ENCODE measurements at places on chromosomes 12 and 14. TPM values are rescaled to one million over a fixed set of nuclear protein-coding genes. Genes with fewer than 3 reads are reported as not detected.

ERH gene
- total RNA-seq: 92.1 TPM

BRF1 gene
- total RNA-seq: 34.3 TPM

L2HGDH gene
- total RNA-seq: 0.70 TPM

VASH1 gene
- 7.3 TPM for total RNA-seq

LBHD2 gene
- total RNA-seq: 0.26 TPM

GLIPR1 gene
- 19.8 TPM for total RNA-seq

KITLG gene
- total RNA-seq: 9.4 TPM

LUM gene
- 252 TPM for total RNA-seq

ZNF641 gene
- 13.7 TPM for total RNA-seq

FAM90A1 gene
- 0.09 TPM for total RNA-seq

GARIN6 gene
- total RNA-seq: not detected

TMEM132D gene
- not detected for total RNA-seq

NKX2-1 gene
- not detected for total RNA-seq

HOXC11 gene
- not detected for total RNA-seq

STXBP6 gene
- total RNA-seq: 11.2 TPM

MYF5 gene
- not detected for total RNA-seq

ARHGEF25 gene
- total RNA-seq: 10.8 TPM

Data from pericardium fibroblast (primary cell).